Stimulated activated CD4-positive, alpha-beta T cell treated with anti-CD3 and anti-CD28 coated beads, Interleukin-1b, Interleukin-23, amount 100 ng/mL, for 1 hour (primary cell): ENCODE measurements at places on chromosomes 13 and 19.
A peak's percentile ranks its signal among the peaks of the same experiment; 100 is the strongest.

- DNase-seq, result no peak
These were observed 263.7 kb downstream of the KCTD12 start for GRCh38 chr13:76622315-76623040.

DNA sequence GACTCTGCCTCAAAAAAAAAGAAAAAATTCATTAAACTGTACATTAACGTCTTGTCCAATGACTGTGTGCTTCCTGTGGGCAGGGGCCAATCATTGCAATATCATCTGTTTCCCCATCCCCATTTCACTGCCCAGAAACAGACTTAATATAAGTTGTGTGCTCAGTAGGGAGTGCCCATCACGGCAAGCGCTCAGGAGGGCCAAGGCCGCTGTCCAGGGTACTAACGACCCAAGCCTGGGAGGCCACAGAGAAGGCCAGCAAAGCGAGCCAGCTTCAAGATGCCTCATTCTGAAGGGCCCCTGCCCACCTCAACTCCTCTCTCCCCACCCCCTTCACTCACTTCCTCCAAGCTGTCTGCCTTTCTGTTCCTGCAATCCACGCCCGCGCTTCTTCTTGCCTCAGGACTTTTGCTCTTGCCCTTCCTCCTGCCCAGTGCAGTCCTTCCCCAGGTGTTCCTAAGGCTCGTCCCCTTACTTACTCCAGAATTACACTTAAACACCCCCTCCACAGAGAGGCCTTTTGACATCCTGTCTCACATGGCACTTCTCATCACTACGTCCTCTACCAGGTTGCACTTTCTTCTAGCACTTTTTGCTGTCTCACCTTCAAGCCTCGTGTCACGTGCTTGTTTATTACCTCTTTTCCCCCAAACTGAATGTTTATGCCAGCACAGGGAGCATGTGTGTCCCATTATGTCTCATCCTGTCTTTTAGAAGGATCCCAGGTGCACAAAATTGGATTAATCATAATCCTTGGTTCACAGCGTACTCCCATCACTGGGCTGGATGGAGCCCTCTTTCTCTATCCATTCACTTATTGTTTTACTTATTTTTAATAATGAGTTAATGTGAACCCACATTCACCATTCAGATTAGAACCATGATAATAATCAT is 11.3 kb upstream of the POU2F2 start:
- no peak for DNase-seq

- peak; percentile 95 for DNase-seq
These were observed at the start of gene APBA3 for GRCh38 chr19:3761382-3762129. Gene APBA3 (minus strand): TSS chr19:3761692. CDS start chr19:3760264, 1,428 bp downstream.

DNA sequence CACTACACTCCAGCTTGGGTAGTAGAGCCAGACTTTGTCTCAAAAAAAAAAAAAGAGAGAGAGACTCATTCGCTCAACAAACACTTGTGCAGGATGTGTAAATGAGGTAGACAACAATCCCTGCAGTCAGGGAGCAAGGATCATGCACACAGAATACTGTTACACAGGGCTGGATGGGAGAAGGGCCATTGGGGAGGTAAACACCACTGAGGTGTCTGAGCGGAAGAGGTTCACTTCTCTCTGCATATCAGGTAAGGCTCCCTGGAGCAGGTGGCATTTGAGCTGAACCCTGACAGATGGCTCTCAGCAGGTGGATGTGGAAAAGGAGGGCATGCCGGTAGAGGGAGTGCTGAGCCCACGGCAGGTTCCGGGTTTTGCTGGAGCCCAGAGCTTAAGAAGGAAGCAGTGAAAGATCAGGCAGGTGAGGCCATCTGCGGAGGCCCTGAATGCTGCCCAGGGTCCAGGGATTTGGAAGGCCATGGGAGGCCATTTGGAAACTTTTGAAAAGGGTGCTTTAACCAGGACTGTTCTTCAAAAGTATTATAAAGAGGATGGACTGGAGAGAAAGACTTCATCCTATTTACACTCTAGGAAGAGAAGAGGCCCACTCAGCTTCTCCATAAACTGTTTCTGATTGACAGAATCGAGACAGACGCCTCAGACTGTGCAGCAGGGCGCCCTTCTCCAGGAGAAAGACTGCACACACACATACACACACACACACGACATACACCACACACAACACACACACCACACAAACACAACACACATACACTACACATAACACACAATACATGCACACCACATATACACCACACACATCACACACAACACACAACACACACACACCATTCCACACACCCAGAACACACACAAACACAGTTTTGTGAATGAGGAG is 199.4 kb downstream of the USP12 start:
- DNase-seq, result no peak

- DNase-seq, result no peak
These were observed 99.6 kb upstream of the HTR2A start for GRCh38 chr13:46996316-46997030.

DNA sequence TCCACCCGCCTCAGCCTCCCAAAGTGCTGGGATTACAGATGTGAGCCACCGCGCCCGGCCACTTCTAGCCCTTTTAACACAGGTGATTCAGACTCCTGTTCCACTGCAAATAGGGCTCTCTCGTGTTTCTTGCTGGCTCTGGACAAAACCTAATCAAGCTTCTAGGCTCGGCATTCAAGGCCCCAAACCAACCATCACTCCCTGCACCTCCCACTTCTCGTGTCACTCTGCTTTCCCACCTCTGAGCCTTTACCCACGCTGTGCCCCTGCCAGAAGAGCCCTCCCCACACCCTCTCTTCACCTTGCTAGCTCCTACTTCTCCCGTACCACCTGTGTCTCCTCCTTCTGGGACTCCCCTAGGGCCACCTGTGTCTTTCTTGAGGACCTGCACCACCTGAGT is 19.8 kb downstream of the KANK2 start:
- no peak for DNase-seq

DNA sequence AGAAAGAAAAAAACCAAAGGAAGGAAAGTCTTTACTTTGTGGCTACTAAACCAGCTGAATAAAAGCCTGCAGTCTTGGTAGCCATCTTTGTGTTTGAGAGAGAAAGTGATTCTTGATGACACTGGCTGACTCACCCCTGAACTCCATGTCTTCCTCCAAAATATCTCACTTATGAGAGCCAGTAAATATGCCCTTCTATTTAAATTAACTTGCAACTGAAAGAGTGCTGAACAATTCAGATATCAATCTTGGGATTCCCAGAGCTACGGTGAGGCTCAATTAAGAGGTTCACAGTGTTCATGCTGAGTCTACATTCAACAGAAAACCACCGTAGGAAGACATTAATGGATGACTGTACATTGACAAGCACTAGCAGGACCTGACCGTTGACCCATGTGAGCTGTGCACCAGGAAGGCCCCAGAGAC is 57.9 kb downstream of the KCTD12 start:
- DNase-seq, result no peak

DNA sequence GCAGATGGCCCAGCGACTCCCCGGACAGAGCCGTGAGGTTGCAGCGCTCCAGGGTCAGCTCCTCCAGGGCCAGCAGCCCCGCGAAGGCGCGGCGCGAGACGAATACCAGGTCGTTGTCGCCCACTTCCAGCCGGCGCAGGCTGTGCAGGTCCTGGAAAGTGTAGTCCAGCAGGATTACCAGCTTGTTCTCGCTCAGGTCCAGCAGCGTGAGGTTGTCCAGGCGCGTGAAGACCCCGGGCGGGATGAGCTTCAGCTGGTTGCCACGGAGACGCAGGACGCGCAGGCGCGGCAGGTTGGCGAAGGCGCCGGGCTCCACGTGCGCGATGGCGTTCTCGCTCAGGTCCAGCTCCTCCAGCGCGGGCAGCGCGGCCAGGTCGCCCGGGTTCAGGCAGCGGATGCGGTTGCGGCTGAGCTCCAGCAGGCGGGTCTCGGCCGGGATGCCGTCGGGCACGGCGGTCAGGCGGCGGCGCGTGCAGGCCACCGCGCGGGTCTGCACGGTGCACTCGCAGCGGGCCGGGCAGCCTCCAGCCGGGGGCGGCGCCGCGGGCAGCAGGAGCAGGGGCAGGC is 9.3 kb upstream of the PEAK3 start:
- DNase-seq, result no peak

DNA sequence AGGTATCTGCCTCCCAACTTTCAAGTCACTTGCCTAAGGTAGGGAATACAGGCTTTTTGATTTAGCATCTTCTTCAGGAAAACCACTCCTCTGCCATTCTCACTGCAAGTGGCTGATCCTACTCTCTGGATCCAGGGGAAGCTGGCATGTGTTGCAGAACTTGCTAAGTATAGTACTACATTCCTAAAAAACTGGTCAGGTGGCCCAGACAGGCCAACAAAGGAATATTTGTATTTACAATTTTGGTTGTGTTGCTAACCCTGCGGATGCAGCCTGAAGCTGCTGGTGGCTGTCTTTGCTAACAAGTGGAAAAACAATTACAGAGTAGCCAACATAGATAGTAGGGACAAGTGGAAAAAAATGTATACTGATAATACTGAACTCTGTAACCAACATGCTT is 222.5 kb upstream of the STARD13 start:
- no peak for DNase-seq

- DNase-seq, result no peak
These were observed 3.9 kb upstream of the PLPP2 start for GRCh38 chr19:294946-295686.

DNA sequence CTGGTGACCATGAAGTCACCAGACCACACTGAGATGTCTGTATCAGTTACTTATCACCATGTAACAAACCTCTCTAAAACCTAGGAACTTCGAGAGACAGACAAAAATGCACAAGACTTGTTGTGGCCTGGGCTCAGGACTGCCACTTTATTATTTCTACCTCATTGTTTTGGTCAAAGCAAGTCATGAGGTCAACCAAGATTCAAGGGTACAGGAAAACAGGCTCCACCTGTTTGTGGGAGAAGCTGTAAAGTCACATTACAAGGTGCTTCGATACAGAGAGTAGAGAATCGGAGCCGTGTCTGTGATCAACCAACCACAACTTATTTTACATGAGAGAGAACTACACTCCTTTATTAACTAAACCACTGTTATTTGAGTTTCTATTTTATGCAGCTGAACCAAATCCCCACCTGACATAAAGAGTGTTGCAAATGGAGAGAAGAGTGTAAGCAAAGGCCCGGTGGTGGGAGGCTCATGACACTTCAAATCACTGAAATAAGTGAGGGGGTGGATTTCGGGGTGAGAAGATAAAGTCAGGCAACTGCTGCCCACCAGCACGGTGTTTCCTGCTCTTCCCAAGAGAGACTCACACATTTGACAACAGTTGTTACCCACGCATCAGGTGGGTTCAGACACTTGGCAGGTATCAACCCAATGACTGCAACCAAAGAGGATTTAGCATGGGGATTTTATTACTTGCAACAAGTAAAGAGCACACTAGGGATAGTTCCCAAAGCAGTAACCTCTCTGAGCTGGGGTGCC is 39.0 kb upstream of the IGSF23 start:
- DNase-seq, result no peak

GRCh38 chr19:19871932-19872331 is 6.2 kb downstream of the ZNF253 start:
- no peak for DNase-seq

DNA sequence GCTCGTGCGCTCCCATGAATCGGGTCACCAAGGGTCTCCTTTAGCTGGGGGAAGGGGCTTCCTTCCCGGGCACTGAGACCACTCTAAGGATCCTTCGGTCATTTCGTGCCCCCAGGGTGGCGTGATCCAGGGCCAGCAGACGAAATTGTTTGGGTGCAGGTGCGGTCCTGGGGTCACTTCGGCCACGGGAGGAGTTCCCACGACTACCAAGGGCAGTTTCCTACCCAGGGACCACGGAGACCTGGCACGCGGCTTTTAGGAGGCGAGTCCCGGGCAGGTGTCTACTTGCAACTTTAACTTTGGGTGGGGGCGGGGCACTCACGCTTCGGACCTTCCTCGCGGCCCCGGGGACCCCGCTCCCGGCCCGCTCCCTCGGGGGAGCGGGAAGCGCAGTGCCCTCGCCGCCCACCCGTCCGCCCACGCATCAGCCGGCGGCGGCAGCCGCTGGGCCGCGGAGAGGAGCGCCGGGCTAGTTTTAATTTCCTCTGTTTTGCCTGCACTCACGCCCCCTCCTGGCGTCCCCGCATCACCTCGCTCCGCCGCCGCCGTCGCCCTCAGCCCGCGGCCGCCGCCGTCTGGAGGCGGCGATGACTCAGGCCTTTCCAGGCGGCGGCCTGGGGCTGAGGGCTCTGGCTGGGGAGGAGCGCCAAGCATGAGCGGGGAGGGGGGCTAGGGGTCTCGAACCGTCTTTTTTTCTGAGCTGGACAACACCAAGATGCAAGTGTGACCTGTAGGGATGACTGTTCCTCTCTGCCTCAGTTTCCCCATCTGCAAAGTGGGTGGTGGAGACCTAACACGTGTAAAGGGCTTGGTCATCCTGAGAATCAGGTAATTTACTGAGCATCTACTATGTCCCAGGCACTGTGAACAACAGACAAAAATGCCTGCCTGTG is 21.8 kb downstream of the OLFM2 start:
- DNase-seq, result peak; percentile 68

- no peak for DNase-seq
These were observed 107.6 kb upstream of the RNF113B start for GRCh38 chr13:98284679-98285078.
